Stimulated activated CD4-positive, alpha-beta T cell treated with anti-CD3 and anti-CD28 coated beads, Interleukin-12 subunit alpha, Interleukin-12 subunit beta, amount 100 ng/mL, for 4 hours (primary cell): ENCODE measurements at places on chromosomes 2 and 18.

DNA sequence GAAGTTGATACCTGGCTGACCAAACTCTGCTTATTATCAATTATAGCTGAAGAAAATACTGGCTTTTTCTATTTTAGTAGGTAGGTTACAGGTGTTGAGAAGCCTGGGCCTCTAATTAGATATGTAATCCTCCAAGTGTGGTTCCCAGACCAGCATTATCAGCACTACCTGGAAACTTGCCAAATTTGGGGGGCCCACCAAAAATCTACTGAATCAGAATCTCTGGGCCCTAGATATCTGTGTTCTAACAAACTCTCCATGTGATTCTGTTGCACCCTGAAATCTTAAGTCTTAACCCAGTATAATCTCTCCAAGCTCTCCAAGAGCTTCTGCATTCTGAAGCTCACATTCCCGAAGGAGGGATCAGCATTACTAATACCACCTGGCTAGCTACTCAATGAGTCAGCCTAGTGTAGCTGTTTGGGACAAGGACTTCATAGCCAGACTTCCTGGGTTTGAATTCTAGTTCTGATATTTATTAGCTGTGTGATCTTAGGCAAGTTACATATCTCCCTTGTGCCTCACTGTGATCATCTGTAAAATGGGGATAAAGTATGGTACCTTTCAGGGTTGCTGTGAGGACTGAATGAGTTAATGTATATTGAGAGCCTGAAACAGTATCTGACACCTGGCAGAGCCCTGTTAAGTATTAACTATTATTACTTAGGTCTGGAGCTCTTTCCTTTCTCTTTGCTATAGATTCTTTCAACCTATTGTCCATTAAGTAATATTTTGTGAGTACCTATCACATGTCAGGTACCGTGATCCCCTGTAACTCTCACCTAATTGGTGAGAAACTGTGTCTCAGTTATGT lies 94.1 kb upstream of the CD302 start:
- no peak for DNase-seq

GRCh38 chr2:37357530-37357929 lies 13.1 kb downstream of the QPCT start:
- no peak for DNase-seq

DNA sequence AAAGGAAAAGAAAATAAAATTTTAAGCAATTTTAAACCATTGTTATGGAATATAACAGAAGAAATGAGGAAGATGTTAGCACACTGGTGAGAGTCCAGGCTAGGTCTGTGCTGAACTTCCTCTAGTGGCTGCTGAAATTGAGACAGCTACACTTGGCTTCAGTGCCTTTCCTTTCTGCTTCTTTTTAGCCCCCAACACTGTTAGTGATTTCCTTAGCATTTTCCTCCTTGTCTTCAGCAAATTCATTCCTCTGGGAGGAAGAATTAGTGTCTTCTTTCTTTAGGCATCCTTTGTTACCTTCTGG lies 47.6 kb downstream of the ITGAV start:
- DNase-seq, result no peak

GRCh38 chr2:118000041-118000440 lies 13.8 kb downstream of the CCDC93 start:
- DNase-seq, result no peak

- no peak for DNase-seq
Measured at GRCh38 chr2:191881982-191882816, 35.3 kb upstream of the CAVIN2 start.
